ENCODE measurements at places on chromosomes 6 and 20.

- DNase-seq, result no peak
These were observed 35.7 kb upstream of the VEGFA start for GRCh38 chr6:43734294-43734665.

GRCh38 chr6:140438346-140438735 lies 1063.9 kb upstream of the CITED2 start:
- no peak for DNase-seq

DNA sequence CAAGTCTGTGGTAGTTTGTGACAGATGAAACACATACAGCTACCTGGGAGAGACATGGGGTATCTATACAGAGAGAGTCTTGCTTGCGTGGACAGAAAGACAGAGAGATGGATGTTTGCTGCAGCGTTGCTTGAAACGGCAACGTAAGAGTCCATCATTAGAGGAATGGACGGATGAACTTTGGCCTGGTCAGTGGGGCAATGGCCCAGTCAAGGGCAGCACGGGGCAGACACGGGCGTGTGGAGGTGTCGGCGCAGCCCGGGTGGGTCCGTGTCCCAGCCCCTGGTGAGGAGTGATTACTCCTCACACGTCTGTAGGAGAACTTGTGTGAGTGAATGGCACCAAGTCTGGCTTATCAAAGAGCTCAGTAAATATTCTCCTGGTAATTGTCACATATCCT lies 21.9 kb downstream of the DACT2 start:
- no peak for DNase-seq

DNA sequence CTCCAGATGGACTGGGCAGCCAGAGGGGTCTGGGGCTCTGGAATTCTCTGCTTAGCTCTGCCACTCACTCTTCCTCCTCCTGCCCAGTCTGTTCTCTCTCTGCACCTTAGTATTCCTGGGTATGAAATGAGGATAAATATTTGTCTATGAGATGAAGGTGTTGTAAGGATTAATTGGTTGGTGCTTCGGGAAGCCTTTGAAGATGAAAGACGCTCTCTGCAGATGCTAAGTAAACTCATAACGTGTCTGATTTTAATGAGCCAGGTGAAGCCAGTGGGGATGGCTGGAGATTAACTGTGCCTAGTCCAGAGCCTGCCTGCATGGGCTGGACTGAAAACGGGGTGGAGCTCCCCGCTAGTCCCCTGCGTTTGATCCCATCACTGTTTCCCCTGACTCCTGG lies 23.1 kb upstream of the TCP11 start:
- no peak for DNase-seq

DNA sequence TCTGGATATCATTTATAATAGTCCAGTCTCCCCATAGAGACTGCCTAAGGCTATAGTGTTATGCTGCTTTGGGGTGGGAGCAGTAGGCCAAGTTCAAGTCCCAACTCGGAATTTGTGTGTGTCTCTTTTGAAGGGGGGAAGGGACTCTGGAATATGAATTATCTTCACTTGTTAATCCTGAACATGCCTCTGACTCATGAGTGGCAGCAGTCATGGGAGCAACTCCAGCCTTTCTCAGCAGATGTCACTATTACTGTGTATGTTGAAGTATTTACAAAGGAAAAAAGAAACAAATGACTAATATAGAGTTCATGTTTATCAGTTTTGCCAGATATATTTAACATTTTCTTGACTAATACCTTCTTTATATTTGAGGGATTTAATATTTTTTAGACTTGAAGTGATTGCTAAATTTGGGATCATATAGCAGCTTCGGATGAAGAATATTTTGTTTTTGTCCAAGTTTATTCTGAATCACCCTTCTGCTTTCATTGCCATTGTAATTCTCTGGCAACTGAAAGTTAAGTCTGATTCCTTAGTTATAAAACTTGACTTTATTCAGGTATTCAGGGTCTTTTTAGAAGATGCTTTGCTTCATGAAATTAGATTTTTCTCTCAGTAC lies 23.4 kb downstream of the FAM217A start:
- DNase-seq, result no peak

DNA sequence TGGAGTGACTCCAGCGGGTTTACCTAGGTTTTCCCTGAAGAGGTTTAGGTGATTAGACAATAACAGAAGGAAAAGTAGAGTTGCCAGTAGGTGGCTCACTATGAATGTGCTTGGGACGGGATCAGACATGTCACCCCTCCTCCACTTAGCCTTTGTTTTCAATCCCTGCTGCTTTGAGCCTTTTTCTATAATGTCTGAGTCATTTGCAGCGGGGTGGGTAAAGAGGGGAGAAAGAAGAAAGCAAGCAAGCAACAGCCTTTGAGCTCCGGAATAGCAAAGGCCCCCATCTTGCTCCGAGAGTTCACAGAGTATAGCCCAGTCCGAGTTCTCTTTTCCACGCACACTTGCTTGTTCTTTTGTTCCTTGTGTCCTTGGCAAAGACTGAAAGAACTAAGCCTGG lies 129.1 kb downstream of the PACRG start:
- no peak for DNase-seq

- no peak for DNase-seq
These were observed 7.7 kb downstream of the PSMB1 start for GRCh38 chr6:170545405-170545804.

GRCh38 chr20:21230686-21231085 lies 72.4 kb upstream of the XRN2 start:
- no peak for DNase-seq

DNA sequence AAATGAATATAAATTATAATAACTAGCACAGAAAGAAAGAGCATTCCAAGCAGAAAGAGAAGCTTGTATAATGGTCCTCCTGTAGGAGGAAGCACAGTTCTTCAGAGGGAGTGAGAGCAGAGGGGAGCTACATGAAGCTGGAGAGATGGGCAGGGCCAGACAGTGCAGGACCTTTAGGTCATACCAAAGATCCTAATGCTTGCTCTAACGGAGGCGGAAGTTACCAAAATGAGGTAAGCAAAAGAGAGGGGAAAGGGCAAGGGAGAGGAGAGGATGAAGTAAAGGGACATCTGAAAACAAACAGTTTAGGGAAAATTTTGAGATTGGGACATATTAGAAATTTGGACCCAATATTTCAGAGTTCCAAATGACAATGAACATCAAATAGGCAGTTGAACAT lies 50.2 kb downstream of the HBS1L start:
- no peak for DNase-seq

GRCh38 chr6:24872779-24873178 lies 63.0 kb downstream of the RIPOR2 start:
- DNase-seq, result no peak

DNA sequence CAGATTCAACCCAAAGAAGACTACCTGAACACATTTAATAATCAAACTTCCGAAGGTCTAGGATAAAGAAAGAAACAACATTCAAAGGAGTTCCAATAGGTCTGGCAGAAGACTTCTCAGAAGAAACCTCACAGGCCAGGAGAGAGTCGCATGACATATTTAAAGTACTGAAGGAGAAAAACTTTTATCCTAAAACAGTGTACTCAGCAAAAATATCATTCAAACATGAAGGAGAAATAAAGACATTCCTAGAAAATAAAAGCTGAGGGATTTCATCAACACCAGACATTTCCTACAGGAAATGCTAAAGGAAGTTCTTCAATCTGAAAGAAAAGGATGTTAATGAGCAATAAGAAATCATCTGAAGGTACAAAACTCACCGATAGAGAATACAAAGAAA lies 108.6 kb downstream of the BTBD9 start:
- DNase-seq, result no peak

- DNase-seq, result no peak
These were observed 97.4 kb upstream of the SOX4 start for GRCh38 chr6:21496196-21496595.

DNA sequence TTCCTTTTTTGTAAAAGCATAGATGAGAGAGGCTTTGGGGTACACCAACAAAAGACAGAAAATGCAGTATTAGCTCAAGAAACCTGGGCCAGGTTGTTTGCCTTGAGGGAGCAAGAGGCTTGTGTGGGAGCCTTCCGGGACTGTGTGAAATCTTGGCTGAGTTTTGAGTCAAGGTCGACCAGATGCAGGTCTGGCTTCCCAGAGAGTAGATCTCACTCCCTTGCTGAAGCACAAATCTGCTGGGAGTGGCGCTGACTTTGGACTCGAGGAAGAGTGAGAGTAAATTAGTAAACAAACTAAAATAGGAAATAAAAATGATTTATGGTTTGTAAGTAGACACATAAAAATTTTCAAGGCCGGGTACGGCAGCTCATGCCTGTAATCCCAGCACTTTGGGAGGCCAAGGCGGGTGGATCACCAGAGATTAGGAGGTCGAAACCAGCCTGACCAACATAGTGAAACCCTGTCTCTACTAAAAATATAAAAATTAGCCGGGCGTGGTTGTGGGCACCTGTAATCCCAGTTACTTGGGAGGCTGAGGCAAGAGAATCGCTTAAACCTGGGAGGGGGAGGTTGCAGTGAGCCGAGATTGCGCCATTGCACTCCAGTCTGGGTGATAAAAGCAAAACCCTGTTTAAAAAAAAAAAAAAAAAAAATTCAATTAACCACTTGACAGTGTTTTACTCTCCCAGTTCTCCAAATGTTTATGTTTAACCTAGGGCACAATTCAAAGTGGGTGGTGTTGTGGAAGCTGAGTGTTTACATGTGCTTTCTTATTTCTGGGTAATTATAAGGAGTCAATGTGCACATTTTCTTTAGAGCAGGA lies 27.7 kb upstream of the EDN1 start:
- no peak for DNase-seq

GRCh38 chr6:82129797-82130196 lies 117.7 kb downstream of the IBTK start:
- DNase-seq, result no peak

- DNase-seq, result no peak
These were observed 40.9 kb downstream of the SUMO4 start for GRCh38 chr6:149440735-149441671.

- DNase-seq, result no peak
These were observed 26.4 kb downstream of the LY86 start for GRCh38 chr6:6614983-6615349.

DNA sequence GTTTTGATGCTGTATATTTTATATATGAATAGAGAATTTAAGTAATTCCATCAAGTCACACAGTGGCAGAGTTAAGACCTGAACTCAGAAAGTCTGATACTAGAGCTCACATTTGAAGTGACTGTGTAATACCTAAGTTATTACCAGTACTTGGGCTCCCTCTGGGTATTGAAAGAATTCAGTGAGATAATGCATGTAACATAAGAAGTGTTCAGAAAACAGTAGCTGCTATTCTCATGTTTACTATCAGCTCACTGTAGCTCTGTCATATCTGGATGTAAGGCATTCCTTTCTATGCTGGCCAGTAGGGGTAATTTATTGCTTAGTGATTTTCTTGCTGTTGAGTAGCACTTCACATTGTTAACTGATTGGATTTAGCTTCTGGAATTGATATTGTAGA lies 44.6 kb downstream of the NKX2-4 start:
- DNase-seq, result no peak

DNA sequence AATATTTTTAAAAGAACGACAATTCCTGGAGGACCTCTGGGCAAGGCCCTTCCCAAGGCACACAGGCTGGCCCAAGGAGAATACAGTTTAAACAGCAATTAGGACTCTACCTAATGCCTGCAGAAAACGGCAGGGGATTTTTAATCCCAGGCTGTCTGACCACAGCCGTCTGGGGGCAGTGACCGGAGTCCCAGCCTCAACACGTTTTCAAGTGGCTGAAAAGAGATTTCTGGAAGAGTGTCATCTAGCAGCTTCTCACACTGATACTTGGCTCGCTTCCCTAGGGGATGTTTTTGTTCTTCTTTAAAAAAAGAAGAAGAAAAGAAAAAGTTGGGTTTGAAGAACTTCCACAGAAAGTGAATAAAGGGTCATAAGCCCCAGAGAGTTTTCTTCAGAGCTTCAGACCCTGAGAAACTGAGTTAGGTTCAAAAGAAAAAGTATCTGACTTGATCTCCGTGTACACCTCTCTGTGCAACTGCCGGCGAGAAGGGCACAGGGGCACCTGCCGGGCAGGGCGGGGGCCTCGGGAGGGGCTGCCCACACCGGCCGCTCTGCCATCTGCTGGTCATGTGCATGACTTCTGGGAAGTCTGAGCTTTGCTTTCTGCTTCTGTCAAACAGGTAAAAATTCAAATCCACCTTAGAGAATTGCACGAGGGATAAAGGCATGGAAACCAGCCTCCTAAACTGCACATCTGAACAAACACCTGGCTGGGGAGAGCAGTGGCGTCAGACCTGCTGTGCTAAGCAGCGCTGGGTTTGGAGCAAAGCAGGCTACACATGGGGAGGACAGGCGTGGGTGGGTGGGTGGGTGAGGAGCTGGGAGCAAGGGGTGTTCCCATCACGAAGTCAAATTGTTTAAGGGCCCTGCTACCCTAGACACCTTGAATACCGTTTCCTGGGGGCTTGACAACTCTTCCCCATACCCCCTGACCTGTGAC lies 33.0 kb downstream of the RRBP1 start:
- no peak for DNase-seq

DNA sequence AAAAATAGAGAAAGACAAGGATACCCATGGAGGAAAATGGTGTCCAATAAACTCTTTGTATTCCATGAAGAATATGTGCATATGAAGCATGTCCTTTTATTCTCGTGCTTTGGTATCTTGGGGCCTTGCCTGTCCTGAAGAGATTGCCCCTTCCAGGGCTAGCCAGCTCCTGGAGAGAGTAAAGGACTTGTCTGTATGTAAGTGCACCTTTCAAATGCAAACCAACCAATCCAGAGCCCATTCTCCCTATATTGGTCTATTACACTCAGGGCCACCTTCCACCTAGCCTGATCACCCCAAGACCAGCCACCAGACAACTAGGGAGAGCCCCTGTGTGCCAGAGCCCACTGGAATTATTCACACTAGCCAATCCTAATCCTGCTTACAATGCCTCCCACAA lies 221.6 kb downstream of the CD83 start:
- DNase-seq, result no peak

GRCh38 chr20:34215711-34216381 lies 25.4 kb upstream of the ASIP start:
- DNase-seq, result peak; percentile 2

DNA sequence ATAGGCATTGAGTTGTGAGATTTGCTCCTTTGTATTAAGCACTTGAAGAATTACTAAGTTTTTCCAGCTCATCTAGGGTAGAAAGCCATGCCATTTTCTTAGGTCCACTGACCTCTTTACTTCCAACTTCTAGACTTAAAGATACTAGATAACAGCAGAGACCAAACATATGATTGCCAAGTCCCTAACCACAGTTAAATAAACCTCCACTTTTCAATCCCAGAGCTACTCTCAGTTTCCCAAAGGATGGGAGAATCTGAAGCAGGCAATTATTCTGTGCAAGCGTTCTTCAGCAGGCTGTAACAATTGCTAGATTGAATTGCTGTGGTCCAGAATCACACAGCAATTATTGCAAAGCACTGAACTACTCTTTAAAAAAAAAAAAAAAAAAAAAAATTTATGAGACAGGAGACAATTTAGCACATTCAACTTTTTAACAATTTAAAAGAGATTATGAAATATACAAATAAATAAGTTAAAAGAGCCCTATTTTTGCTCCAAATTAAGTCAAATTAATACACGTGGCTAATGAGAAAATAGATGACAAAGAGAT lies 104.0 kb upstream of the PRSS16 start:
- DNase-seq, result no peak
